HAP-1 (cell line): ENCODE measurements at places on chromosomes 1 and 21.

DNA sequence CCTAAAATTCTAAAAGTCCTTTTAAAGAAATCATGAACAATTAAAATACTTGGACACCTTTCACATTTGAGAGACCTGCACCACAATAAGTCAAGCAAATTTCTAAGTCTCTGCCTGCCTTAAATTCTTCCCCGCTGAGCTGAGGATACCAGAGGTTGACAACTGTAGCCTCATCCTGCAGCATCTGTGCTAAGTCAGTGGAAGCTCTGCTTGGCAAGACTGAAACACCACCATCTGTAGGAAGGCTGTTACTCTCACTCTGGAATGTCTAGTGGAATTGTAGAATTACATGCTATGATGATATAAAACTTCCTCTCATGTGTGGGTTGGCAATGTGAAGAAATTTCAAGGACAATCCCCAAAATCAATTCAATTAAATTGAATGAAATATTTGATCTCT, 1756.5 kb downstream of the NCAM2 start:
- no peak for DNase-seq

DNA sequence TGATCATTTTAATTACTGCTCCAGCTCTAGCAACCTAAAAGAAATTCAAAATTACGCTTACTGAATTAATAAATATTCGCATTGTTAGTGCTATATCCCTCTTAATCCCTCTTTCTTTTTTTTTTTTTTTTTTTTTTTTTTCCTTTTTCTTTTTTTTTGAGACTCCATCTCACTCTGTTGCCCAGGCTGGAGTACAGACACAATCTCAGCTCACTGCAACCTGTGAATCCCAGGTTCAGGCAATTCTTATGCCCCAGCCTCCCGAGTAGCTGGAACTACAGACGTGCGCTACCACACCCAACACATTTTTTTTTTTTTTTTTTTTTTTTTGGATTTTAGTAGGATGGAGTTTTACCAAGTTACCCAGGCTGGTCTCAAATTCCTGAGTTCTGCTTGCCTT, 157.1 kb downstream of the KCNT2 start:
- DNase-seq, result no peak

GRCh38 chr1:182567629-182568028, 21.4 kb downstream of the RNASEL start:
- no peak for DNase-seq

GRCh38 chr1:210311726-210312493, 16.8 kb upstream of the HHAT start:
- no peak for DNase-seq

GRCh38 chr1:195332102-195332501, 1276.1 kb downstream of the KCNT2 start:
- DNase-seq, result no peak

DNA sequence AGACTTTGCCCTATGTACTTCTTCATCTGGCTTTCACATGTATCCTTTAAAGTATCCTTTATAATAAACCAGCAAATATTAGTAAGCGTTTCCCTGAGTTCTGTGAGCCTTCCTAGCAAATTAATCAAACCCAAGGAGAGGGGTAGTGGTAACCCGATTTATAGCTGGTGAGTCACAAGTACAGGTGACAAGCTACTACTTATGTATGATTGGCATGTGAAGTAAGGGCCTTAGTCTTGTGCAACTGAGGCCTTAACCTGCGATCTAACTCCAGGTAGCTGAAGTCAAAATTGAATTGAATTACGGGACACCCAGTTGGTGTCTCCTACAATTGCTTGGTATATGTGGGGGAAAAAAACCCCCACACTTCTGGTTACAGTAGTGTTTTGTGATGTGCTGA, 26.0 kb downstream of the SLC16A1 start:
- DNase-seq, result no peak

DNA sequence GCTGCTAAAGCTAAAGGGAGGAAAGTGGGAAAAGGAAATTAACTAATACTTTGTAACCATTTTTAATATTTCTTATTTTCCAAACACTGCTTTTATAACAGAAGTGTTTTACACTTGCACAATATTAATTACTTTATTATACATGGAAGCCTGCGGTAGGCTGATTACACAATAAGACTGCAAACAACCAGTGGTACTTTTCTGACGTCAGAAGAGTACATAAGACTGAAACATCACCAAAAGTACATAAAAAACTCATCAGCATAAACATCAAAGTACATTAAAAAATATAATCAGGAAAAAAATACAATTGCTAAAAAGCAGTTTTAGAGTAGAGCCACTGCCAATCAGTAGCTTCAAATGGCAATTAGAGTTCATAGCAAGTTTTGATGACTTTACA, 4.6 kb downstream of the ZNF281 start:
- DNase-seq, result no peak

GRCh38 chr1:13687151-13687715, 12.8 kb upstream of the PRDM2 start:
- DNase-seq, result no peak

DNA sequence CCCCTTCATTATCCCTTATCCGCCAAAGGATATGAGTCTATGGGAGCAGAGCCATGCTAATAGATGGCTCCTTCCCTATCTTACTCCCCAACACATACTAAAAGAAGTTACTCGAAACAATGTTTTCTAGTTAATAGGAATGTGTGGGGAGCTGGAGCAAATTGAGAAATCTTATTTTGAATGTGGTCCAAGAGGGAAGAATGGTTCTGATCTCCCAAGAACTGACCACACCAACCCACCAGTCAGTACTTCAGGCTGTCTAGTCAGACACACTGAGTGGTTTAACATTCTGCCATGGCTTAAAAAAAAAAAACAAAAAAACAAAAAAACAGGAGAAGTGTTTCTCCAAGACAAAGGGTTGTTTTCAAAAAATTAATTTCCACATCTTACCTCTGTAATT, 31.5 kb upstream of the DNASE2B start:
- DNase-seq, result no peak

GRCh38 chr1:114718661-114719423, 2.3 kb upstream of the NRAS start:
- no peak for DNase-seq

DNA sequence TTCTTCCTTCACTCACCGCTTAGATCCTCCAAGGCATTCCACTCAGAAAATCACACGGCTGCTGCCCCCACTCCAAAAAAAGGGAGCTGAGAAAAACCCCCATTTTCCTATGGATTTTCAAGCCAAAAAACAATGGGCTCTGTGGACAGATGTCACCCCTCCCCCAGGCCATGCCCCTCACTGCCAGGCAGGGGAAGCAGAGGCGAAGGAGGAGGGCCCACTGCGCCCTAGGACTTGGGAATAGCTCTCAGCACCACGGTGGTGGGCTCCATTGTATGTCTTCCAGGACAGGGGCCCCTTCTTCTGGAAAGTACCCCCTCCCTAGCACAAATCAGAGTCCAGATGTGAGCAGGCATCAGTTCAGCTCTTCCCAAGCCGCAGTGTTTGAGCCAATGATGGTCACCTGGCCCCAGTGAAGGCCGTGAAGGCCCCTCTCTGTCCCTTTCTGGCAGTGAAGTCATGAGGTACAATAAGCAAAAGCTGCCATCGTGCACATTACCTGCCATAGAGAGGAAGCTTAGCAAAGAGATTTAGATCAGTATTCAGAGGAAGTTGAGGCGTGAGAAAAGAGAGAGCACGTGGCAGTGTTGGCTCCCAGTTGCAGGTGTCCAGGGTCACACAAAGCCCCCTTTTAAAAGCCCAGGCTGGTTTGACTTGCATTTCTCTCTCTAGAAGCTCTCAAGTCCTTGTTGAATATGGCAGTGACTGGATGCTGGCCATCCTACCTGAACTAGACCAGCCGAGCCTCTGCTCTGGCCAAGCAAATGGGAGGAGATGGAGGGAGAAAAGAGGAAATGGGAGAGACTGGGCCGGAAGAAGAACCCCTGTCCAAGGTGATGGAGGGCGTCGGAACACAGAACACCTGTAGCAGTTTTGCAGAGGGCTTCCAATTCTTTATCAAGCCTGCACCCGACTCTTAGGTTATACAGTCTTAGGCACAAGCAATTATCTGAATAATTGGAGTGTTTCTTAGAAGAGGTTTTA, 149.0 kb downstream of the TOMM20 start:
- no peak for DNase-seq

DNA sequence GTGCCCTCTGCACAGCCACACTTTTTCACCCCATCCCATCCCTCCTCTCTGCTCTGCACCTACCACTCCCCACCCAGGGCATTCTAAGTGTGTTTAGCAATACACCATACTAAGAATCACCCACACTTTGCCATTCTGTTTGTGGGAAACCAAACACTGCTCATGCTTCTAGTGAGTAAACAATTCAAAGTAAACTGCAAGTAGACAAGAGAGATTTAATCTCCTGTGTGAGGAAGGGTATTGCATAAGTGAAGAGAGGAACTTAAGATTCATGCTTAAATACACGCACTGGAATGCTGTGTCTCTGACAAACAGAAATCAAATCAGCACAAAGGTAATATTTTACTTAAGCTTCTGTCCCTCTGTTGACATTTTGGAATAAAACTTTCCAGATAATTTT, 4.8 kb upstream of the EDARADD start:
- no peak for DNase-seq
